ENCODE measurements at places on chromosomes 12 and 14.

GRCh38 chr12:104494793-104495158 is 38.0 kb downstream of the CHST11 start:
- no peak for DNase-seq

DNA sequence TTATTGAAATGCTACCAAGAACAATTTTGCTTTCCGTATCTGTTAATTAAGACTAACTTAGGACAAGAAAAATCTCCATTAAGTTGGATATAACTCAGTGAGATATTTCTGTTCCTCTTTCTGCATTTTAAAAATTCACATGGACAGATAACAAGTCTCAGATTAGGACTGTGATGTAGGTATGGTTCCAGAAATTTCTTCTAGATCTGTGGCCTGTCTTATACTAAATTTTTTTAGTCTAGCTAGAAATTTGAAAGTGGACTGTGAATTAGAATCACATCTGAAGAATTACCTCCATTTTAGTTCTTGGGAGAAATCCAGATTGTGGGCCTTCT is 41.6 kb downstream of the USP15 start:
- DNase-seq = no peak

DNA sequence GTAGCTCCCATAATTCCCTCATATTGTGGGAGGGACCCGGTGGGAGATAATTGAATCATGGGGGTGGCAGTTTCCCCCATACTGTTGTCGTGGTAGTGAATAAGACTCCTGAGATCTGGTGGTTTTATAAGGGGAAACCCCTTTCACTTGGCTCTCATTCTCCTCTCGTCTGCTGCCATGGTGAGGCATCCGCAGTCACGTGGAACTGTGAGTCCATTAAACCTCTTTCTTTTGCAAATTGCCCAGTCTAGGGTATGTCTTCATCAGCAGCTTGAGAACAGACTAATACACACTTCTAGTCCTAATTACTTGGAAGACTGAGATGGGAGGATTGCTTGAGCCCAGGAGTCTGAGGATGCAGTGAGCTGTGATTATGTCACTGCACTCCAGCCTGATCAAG is 64.4 kb downstream of the TMX1 start:
- no peak for DNase-seq

DNA sequence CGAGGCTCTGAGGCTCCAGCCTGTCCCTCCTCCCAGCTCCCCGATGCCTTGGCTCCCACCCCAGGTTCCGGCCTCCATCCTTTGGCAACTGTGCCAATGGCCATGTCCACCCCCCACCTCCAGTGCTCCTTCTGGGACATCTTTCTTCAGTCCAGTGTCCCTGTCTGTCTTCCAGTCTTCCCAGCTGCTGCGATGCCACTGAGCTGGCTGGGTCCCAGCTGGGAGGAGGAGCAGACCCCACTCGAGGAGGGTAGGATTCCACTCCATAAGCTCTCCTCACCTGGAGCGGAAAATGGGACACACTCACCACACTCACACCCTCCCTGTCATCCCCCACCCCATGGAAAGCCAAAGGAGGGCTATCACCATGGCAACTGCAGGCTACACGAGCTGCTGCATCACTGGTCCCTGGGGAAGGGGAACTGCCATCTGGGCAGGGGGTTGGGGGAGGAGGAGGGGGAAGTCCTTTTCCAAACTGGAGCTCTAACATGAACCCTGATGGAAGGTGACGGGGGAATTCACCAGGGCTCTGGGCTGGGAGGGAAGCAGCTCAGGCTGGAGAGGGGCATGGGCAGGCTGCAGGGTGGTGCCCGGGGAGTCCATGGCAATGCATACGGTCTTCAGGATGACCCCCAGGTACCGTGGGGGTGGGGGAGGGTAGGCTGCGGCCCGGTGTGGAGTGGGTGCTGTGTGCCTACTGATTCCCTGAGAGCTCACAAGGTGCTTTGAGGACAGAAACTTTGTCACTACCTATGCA is 94.3 kb downstream of the LRRC74A start:
- no peak for DNase-seq

DNA sequence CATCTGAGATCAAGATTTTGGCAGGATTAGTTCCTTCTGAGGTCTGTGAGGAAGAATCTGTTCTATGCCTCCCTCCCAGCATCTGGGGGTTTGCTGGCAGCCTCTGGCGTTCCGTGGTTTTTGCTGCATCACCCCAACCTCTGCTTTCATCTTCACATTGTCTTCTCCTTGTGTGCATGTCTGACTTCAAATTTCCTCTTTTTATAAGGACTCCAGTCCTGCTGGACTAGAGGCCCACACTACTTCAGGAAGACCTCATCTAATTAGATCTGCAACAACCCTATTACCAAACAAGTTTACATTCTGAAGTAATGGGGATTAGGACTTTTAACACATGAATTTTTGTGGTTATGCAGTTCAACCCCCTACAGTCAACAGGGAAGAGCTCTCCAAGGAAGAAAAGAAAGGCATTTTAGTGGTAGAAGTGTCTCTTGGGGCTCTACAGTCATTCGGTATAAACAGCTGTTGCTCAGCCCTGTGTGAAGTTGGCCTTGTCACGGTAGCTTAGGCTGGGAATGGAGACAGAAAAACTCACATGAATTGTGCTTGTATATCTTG is 89.7 kb downstream of the CAND1 start:
- no peak for DNase-seq

DNA sequence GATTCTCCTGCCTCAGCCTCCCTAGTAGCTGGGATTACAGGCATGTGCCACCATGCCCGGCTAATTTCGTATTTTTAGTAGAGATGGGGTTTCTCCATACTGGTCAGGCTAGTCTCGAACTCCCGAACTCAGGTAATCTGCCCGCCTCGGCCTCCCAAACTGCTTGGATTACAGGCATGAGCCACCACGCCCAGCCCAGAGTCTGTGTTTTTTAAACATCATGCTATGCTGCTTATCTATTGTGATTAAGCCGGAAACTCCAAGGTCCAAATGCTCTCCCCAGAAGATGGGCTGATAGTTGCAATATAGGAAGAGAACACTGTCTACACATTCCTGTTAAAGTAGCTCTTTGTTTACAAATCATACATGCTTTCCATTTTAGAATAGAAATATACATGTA is 30.5 kb upstream of the MAX start:
- no peak for DNase-seq

DNA sequence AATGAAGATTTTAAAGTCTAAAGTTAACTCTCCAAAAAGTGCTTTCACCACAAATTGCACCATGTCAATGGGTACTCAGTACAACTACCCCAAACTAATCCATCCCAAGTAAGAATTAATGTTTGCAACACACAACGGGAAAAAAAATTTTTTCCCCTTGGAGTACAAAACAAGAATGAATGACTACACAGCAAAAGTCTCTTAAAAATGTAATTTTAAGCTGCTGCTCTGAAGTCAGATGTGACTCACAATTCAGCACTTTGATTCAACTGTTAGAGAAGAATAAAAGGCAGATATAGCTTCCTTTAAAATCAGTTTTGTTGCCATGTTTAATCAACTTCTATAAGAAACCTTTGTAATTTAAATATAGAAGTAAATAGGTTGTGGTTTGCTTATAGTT is 42.5 kb upstream of the VPS33A start:
- no peak for DNase-seq

GRCh38 chr14:74402401-74403251 is 23.4 kb downstream of the SYNDIG1L start:
- DNase-seq = no peak

GRCh38 chr12:54891717-54892478 is 37.6 kb downstream of the MUCL1 start:
- DNase-seq = no peak

DNA sequence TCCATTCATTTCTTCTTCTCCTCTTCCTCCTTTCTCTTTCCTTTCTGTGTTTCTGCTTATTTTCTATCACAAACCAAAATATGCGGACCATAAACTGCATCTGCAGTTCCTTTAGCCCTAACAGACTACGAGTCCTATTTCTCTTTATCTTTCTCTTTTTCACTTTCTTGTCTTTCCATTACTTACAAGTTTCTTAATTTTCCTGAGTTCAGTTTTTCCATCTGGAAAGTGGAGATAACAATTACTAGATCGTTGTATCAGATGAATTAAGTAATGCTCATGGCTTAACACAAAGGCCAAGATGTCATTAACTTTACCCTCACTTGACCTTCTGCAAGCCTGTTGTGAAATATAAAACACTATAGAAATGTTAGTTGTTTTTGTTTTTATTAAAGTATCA is 983 bp upstream of the COPS7A start:
- no peak for DNase-seq

DNA sequence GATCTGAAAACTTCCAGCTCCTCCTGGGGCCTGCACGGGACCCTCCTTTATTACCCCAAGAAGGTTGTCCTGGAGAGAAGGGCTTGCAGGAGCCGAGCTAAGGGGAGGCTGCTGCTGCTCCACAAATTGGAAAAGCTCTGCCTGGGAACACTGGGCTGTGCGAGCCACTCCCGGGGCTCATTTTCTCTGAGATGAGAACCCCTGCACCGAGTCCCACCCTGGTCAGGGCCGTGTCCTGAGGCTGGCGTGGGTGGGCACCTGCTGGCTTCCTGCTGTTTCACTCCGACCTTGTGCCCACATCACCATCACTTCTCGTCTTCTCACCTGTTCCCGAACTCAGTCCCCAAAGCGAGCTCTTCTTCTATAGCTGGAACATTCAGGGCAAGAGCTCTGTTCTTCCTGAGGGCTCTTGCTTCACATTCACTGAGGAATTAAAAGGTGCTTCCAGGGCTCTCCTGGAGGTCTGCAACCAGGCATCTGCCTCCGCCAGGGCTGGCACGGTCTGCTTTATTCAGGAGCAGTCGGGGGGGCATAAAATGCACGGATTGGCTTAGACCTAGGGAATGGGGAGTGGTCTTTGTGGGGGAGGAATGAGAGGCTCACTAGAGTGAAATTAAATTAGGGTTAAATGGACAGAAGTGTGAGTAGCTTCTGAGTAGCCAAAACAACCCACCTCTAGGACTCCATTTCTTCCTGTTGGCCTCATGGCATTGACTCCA is 98.5 kb downstream of the ADGRD1 start:
- DNase-seq = no peak

DNA sequence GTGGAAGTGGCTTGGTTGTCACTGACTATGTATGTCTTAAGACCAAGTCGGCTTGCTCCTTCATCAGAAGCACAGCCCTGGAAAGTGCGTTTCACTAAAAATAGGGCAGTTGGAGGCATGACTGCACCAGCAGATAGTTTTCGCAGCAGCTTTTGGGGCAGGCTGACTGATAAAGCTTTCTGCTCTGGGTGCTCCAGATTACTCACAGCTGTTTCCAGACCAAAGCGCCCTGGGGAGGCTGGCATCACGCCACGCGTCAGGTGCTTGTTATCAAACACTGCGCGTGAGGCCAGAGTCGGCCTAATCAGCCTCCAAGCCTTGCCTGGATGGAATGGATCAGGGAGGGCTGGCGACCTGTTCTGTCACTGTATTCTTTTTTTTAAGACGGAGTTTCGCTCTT is 13.3 kb upstream of the LRRC10 start:
- no peak for DNase-seq

- DNase-seq = no peak
Measured at GRCh38 chr12:92735131-92735721, 32.4 kb downstream of the PLEKHG7 start.

GRCh38 chr14:76644855-76645518 is 116.3 kb upstream of the VASH1 start:
- DNase-seq = no peak

DNA sequence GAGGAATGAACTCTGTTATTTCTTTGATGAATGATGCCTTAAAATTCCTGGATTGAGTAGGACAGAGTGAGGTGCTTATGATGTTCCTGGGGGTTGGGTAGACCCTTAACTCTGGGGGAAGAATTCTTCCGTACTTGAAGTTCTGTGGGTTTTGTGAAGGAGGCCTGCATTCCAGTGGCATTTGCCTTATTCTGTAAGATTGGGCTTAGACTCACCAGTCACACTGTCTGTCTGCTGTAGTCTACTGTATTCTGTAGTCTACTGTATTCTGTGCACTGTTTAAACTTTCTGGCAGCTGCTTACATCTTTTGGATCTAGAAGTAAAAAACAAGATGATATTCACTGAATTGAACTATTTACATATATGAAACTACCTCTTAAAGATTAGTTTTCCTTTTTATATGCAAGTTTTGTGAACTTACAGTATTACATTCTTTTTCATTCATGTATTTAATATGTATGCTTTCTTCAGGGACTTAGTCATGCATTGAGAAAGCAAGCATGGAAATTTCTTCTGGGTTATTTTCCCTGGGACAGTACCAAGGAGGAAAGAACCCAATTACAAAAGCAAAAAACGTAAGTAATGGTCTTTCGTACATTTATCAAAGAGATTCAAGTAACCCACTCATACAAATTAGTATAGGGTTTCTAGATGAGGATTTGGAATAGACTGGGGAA is 42.3 kb upstream of the TPH2 start:
- no peak for DNase-seq

DNA sequence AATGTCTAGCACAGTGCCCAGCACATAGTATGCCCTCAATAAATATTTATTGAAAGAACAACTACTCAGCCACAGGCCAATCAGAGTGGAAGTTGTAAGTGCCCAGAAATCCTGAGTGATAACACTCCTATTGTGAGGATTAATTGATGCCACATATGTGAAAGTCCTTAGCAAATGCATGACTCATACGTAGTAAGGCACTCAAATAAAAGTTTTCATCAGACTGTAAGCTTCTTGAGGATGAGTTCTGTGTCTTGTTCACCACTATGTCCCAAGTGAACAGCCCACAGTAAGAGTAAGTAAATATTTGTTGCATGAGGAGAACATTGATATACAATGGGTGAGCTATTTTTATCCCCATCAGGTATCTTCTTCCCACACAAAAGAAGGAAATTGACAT is 24.7 kb upstream of the ANO6 start:
- no peak for DNase-seq

DNA sequence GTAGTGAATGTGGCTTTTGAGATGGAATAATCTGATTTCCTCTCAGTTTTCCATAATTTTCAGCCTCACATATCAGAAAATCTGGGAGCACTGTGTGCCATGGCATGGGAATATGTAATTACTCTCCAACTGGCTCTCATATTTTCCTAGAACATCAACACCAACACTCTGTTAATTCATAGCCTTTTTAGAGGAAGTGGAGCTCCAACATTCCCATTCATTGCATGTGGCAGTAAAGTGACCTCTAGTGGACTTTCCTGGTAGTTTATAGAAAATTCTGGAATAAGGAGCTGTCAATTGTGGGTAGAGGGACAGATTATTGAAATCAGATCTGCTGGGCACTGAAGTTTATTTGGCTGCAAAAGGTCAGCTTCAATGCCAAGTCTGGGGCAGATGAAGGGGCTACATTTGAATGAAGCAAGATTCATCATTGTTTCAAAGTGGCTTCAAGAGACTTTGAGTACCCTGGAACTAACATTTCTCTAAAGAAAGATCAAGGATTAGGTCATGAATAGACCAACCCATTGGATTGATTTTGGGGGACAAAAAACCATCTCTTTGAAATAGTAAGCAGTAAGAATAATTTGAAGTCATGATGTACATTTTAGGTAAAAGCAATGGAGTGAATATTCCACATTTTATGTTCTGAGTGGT is 23.6 kb upstream of the USP44 start:
- no peak for DNase-seq

All from T follicular helper cell (primary cell).